Keratinocyte (primary cell): ENCODE measurements at places on chromosomes 1 and 21. TPM values are rescaled to one million over a fixed set of nuclear protein-coding genes. Genes with fewer than 3 reads are reported as not detected.

- DNase-seq, result no peak
Observed at GRCh38 chr1:192926736-192927135, 117.9 kb downstream of the RGS2 start.

DNA sequence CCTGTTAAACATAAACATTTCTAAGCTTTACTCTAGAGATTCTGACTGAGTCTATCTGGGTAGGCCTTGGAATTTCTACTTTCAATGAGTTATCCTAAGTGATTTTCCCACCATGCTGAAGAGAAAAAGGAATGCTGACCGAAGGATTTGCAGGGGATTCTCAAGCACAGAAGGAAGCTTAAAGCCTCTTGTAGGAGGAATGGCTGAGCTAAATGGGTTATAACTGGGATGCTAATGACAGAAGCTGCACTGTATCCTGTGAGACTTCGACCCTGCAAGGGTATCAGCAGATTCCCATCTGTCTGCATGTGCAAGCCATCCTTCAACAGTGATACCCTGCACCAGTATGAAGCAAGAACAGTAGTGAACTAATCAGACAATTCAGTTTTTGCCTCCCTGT lies 35.4 kb downstream of the SLC35D1 start:
- no peak for DNase-seq

- no peak for DNase-seq
Observed at GRCh38 chr1:58312461-58312860, 234.1 kb downstream of the OMA1 start.

- no peak for DNase-seq
Observed at GRCh38 chr1:81681601-81682266, 119.0 kb upstream of the ADGRL2 start.

DNA sequence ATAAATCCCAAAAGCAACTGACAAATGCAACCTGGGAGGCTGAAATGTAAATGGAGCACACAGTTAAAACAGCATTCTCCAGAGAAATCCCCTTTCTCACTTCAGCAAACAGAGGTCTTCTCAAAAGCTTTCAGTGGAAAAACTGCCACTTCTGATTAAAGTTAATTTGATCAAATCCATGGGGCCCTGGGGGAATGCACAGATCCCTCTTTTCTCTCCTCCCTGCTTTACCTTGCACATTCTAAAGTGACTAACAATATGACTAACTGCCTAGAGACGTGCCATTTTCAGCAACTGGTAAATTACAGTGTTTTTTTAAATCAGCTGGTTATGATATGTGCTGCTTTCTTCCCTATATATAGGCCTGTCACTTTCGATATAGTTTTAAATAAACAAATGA lies 142.5 kb downstream of the RERE start:
- DNase-seq, result no peak

DNA sequence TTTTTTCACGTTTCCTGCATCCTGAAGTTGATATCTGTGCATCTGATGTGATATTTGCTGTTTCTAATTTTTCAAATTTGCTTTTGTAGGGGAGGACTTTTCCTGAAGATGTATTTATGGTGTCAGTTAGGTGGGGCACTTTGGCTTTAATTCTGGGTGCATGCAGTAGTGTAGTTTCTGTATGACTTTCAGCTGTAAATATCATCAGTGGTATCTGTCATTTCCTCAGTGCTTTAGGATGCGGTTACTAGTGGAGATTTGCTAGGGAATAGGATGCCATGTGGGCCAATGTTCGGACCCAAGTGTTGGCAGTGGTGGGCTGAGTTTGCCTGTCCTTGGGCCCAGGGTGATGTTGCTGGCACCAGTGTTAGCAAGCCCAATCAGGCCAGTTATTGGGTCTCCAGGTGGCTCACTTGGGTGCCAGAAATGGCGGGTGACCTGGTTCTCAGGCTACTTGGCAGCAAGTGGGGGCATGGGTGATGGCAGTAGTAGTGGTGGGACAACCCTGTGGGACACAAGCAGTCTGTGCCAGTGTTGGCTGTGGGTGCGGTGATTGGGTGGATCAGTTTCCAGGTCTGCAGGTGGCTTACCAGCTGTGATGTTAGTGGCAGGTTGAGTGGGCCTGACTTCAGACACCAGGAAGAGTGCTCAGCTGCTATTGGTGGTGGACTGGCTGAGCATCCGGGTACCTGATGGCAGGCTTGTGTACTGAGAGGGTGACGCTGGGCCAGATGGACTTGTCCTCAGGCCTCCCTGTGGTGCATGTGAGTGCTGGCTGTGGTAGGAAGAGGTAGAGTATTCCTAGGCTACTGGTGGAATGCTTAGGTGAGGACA lies 24.4 kb downstream of the CD55 start:
- DNase-seq, result no peak

DNA sequence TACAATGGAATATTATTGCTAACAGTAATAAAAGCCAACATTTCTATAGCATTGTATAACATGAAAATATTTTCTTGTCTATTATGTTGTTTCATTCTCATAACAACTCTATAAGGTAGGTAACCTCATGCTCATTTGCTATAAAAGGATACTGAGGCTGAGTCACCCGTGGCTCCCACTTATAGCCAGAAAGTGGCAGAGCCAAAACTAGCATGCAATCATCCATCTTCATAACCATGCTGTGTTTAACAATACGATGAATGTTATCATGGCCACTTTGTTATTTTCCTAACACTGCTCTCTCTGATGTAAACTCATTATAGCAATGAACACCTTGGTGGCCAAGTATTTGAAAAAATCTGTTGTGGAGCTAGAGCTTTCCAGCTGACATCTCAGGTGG lies 80.8 kb upstream of the JUN start:
- DNase-seq, result no peak

DNA sequence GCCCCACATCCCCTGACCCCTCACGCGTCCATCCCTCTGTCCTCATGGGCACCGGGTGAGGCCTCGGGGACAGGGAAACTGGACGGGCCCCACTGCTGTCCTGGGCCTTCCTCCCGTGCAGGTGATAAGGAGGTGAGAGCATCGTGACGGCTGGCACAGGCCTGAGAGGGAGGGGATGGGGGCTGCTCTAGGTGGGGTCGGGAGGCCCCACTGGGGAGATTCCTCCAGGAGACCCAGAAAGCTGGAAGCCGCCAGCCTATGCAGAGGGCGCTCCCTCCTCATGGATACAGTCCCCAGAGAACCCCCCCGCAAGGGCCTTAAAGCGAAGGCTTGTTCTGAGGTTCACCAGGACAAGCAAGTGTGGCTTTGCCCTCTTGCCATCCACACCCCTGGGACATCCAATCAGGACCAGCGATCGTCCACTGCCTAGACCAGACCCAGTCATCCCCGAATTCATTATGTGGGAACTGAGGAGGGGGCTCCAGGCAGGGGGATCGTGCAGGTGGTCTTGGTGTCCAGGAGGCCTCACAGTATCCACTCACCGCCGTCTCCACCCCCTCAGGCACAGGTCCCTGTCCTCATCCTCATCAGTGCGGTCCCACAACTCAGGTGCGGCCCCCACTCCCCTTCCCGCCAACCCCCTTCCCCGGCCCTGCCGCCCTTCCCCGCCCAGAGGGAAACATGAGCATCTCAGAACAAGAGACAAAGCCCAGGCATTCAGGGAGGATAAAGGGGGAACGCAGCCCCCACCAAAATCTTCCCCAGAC lies 45.3 kb upstream of the COL18A1 start:
- DNase-seq, result no peak

- no peak for DNase-seq
Observed at GRCh38 chr1:18705811-18706210, 75.2 kb downstream of the PAX7 start.

DNA sequence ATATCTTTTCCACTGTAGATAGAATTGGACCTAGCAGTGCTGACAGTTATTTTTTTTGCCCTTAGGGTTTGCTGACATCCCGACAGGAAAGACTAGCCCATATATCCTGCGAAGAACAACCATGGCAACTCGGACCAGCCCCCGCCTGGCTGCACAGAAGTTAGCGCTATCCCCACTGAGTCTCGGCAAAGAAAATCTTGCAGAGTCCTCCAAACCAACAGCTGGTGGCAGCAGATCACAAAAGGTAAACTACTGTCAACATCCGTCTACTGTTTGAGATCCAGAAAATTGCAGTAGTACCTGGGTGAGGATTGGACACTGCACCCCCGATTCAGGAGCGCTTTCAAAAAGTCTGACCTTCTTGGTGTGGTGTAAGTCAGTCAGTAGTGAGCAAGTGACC lies 55.8 kb downstream of the CENPF start:
- no peak for DNase-seq

DNA sequence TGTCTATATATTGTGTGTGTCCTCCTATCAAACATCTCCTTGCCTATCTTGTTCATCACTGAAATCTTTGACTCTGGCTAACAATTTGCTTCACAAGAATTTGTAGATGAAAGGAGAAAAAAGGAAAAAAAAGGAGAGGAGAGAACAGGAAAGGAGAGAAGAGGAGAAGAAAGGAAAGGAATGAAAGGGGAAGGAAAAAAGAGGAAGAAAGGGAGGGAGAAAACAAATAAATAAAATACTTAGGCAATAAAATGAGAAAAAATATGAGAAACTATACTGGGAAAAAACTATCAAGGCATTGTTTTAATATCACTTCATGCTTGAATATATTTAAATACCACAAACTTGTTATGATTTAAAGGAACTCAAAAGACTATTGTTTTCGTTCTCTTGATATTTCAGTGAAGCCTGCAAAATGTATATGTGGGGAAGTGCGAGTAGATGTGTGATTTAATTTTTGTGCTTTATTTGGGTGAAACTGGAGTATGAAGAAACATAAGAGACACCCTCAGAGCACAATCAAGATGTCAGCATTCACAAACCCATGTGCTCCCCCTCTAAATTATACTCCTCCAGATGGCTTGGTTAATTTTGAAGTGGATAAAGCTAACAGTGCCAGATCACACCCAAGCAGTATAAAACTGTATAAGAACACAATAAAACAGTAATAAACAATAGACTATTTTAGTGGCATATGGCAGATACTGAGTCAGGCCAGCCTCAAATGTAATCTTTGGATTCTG lies 205.7 kb upstream of the SAMSN1 start:
- DNase-seq, result no peak

DNA sequence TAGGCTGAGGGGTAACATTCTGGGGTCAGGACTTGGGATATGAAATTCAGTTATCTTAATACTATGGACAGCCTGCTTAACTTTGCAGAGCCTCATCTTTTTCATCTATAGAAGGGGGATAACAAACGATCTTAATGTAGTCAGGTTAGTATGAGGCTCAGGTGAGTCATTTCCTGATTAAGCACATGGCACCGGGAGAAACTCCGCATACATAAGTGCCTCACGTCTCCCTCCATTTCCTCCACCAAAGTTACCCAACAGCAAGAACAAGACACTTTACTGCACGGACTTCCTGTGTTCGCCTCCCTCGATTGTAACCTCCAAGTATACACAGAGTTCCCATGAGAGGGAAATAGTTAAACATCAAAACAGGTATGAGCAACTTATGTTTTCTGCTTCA lies 112.7 kb upstream of the COA6 start:
- peak; percentile 53 for DNase-seq

DNA sequence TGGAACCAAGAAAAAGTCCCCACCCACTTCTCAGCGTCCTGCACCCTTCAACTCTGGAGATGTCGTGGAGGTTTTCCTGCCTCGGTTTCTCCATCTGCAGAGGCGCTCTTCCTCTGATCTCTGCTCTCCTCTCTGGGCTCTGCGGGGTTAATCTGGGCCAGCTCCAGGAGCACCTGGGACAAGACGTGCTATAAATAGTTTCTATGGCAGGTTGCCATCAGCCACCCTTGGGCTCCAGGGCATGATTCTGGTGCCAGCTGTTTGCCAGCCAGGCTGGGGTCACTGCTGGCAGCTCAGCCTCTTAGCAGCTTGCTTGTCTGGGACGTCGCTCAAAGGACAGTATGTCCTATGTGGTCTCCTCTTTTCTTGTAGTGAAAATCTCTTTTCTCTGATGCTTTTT lies 137.1 kb downstream of the ACTL8 start:
- DNase-seq, result no peak

GRCh38 chr1:21603177-21604138 lies 65.7 kb downstream of the RAP1GAP start:
- no peak for DNase-seq

GRCh38 chr1:151803164-151803563 lies 2.1 kb downstream of the LINGO4 start:
- no peak for DNase-seq

- no peak for DNase-seq
Observed at GRCh38 chr1:87796471-87796901, 467.8 kb downstream of the LMO4 start.

GRCh38 chr1:219744652-219745469 lies 132.0 kb upstream of the ZC3H11B start:
- DNase-seq, result no peak

DNA sequence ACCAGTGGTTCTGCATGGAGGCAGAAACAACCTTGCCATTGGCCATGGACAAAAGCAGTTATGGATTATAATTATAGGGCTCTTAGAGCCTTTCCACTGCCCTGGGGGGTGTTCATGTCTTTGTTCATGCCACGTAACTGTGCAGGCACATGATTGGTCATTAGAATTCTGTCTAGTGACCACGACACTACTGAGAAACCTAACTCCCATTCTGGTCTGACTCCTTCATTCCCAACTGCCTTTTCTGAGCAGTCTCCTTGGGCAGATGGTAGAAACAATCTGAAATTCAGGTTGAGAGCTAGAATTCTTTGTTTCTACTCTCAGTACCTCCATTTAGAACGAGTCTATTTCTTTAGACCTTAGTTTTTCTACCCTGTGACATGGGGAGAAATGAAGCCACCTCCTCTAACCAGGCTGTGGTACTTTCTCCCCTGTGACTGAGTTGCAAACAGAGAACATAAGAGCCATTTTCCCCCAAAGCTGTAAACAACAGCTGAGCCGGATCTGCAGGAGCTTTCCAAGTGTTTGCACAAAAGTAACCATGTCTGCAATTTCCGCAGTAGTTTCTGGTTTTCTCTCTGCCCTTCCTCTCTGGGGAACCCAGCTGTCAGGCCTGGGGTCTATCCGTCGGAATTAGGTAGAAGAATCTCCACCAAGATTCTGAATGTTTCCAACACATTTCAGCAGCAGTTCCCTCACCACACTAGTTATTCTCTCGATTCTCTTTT lies 37.7 kb upstream of the IPO9 start:
- no peak for DNase-seq

ANGPTL7 gene
- not detected in 3 replicates for polyA plus RNA-seq

PEAR1 gene
- 4.0 to 4.8 TPM (median 4.2 TPM) in 3 replicates for polyA plus RNA-seq

CYP4A11 gene
- not detected in 3 replicates for polyA plus RNA-seq

AGT gene
- polyA plus RNA-seq, result not detected in 3 replicates

TLR5 gene
- polyA plus RNA-seq, result 0.69 to 3.2 TPM (median 1.3 TPM) in 3 replicates

NHLH1 gene
- 0.10 to 0.17 TPM (median 0.13 TPM) in 3 replicates for polyA plus RNA-seq

OR2G3 gene
- polyA plus RNA-seq, result not detected in 3 replicates

CRP gene
- not detected in 3 replicates for polyA plus RNA-seq

WDR64 gene
- polyA plus RNA-seq, result not detected in 3 replicates
